ENCODE measurements at places on chromosomes 16 and 17.

DNA sequence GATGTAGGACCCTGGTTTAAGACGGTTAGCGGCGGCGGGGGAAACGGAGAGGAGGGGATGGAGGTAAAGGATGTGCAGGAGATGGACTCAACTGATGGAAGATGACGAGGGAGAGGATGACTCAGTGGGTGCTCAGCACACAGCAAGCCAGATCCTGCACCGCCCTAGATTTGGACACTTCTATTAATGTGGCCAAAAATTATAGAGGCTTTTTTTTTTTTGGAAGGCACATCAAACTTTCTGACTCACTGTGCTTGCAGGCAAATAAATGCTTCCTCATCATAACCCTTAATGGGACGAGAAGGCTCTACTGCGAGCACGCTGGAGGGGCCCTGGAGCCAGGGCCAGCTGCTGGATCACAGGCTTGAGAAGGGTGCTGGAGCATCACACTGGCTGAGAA is 36.0 kb downstream of the RTN4RL1 start:
- no peak for DNase-seq

DNA sequence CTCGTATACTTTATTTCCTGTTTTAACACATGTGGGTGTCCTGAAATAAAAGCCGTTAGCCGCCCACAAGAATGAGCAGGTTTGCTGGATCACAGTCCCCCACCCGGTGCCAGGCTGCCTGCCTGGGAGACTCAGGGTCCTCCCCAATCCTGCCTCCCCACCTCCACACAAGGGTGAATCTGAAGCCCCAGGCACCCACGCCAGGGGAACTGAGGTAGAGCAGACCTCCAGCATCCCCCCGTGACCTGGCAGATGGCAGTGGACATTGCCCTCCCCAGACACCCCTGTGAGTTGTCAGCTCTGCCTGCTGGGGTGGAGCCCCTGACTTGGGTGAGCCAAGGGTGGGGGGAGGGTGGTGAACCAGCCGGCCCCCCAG is 114.8 kb downstream of the METRNL start:
- no peak for DNase-seq

DNA sequence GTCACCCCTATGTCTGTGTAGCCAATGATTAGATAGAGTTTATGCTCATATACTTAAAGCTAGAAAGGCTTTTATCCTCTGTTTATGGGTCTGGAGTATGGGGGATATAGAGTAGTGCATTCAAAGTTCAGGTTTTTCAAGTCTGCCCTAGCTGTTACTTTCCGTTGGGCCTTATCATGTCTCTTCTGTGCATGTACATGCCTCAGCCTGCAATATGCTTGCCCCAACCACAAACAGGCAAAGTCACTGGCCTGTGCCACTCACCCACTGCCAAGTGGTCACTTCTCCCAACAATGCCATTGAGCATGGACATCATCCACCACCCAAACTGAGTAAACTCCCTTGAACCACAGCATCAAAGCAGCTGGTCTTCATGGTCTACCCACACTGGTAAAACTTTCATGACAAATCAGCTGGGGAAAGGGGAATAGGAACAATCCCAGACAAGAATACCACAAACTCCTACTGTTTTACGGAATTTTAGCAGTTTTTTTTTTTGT is 70.3 kb upstream of the C17orf78 start:
- DNase-seq = no peak

GRCh38 chr17:82272495-82273326 is 789 bp downstream of the CSNK1D start:
- DNase-seq = no peak

GRCh38 chr16:49351096-49351487 is 22.5 kb upstream of the C16orf78 start:
- no peak for DNase-seq

DNA sequence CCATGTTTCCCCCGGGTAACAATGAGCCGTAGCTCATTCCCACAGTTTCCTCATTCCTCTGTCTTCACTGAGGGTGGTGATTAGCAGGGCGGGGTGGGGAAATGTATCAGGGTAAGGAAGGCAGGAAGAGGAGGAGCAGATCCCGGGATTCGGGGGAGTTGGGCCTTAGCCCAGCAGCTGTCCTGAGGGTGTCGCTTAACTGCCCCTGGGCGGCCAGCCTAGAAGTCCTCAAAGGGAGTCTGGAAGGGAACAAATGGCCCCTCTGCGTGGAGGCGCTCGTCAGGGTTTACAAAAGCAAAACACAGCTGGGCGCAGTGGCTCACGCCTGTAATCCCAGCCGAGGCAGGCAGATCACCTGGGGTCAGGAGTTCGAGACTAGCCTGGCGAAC is 14.3 kb downstream of the MLYCD start:
- no peak for DNase-seq

DNA sequence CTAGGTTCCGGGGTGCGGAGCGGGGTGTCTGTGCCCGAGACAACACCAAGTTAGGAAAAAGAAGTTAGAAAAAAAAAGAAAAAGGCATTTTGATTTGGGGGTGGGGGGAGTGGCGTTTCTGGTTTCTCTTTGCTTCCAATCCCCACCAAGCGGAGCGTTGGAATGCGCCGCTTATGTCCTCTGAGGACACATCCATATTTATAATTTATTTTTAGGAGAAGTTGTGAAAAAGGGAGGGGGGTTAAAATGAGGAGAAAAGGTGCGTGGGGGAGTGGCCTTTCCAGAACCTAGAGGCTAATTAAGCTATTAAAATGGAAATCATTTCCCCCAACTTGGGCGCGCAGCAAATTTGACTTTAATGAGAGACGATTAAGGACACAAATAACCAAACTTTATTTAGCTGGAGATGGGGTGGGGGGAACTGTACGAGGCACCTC is 232.1 kb downstream of the MRTFB start:
- no peak for DNase-seq

DNA sequence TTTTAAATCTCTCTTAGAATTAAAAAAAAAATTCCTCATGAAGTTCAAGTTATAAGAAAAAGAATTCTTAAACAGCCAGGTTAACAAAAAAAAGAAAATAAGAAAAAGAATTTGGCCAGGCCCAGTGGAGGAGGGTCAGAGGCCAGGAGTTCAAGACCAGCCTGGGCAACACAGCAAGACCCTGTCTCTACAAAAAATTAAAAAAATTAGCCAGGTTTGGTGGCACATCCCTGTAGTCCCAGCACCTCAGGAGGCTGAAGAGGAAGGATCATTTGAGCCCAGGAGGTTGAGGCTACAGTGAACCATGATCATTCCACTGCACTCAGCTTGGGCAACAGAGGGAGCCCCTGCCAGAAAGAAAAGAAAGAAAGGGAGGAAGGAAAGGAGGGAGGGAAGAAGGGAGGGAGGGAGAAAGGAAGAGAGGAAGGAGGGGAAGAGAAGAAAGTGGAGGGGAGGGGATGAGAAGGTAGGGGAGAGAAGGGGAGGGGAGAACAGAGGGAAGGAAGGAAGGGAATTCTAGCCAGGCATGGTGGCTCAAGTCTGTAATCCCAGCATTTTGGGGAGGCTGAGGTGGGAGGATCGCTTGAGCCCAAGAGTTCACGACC is 30.9 kb downstream of the COG1 start:
- DNase-seq = no peak

GRCh38 chr17:48961516-48962233 is 6.7 kb downstream of the GIP start:
- no peak for DNase-seq

DNA sequence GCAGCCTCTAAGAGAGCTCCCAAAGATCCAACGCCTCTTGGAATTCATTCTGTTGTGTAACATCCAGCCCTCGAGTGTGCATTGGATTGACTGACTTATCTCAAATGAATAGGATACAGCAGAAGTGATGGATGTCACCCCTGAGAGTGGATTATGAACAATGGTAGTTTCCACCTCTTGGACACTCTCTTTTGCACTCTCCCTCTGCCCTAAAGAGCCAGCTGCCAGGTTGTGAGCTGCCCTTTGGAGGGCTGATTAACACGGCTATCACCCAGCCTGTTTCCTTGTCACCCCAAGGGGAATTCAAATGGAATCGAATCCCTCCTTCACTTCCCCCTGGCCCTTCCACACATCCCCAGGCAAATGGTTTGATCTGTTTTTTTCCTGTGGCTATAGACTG is 21.2 kb upstream of the HAPSTR1 start:
- DNase-seq = no peak

DNA sequence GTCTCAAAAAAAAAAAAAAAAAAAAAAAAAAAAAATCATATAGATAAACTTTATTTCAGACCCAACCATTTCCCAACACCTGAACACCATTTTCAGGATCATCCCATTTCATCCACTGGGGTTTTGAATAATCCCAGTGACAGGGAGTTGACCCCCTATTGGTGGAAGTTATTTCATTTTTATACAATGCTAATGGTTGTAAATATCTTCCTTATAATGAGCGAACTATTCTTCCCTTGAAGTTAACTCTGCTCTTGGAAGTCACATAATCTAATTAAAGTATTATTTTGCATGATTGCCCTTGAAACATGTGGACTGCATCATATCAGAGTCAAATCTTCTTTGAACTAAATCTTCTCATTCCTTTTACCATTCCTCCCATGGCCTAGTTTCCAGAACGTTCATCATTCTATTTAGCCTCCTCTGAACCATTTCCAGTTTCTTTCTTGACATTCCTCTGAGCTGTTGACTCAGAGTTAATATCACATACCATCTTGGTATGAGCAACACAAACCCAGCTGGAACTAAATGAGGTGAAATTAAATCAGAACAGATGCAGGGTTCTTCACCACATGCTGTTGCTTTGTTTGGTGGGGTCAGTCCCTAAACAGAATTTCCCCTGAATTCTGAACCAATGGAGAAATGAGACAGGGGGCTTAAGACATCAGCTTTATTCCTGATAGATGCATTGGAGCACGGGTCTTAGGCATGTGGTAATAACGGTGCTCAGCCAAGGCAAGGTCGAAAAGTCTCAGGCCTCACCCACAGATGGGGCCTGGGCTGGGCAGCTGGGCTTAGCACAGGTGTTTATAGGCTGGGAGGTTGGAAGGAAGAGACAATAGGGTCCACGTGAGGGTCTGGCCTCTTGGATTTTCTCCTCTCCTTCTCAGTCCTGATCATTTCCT is 8.9 kb downstream of the HSD17B2 start:
- no peak for DNase-seq

- no peak for DNase-seq
Observed at GRCh38 chr17:2634361-2634960, 41.0 kb downstream of the PAFAH1B1 start.

DNA sequence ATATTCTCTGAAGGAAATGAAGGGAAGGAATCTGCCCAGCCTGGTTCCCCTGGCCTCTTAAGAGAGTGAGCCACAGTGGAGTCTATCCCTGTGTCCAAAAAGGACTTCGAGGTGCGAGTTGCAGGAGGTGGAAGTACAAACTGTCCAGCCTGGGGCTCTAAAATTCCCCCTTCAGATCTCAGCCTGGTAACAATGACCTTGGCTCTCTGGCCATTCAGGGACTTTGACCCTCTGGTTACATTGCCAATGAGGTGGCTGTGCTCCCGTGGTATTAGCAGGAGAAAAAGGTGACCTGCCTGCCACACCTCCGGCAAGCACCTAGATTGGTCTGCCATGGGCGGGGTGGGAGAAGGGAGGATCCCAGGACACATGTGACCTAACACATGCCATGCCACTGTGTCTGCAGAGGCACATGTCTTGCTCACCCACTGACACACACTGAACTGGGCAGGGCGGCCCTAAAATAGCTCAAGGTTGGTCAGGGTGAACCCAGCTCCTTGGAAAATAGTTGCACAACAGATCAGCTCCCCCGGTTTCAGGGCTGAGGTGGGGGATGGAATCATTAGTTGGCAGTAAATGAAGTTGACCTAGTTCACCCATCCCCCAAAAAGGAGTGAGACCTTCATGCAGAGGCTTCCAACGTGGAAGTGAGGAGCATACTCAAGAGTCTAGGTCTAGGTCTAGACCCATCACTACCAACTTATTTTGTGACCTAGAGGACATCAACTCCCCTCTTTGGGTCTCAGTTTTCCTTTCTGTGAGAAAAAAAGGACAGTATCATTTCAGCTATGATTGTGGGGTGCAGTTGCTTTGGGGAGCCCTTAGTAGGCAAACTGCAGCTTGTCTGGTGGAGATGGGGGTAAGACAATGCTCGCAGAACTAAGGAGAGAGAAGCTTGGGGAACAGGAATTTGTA is 2.2 kb downstream of the NR1D1 start:
- no peak for DNase-seq

DNA sequence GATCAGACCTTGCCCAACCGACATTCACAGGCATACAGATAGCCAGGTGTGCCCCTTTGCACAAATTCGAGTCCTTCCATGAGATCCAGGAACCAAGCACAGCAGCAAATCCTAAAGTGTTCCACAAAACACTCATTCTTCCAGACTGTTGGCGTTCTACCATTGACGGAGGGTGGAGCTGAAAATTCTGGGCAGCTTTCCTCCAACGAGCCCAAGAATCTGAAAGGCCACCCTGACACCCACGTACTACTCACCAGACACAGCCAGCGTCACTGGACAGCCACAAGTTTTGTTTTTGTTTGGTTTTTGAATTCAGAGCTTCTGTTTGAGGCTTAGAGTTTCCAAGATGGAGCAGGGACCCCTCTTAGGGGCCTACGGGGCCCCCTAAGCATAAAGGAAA is 83.8 kb downstream of the PMP22 start:
- no peak for DNase-seq

DNA sequence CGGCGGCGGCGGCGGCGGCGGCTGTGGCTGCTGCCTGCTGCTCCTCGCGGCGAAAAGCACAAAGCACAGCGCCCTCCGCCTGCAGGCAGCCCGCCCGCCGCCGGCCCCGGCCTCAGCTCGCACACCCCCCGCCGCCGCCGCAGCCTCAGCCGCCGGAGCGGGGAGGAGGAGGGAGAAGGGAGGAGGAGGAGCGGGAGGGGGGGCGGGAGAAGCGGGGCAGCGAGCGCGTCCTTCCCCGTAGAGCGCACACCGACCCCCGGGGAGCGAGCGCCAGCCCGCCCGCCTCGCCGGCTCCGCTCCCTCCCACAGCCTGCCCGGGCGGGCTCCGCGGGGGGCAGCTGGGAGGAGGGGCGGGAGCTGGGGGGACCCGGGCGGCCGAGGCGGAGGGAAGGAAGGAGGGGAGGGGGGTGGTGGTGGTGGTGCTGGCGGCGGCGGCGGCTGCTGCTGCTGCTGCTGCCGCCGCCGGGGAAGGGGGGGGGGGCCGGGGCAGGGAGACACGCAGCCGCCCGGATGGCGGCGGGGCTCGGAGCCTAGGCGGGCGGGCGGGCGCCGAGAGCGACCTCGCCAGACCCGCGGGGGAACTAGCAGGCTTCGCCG is at the start of gene UBTF:
Gene UBTF (minus strand): TSS at position 60 of the 597 bp plus-strand sequence. CDS start 1,446 bp downstream, outside the sequence.
- no peak for DNase-seq

DNA sequence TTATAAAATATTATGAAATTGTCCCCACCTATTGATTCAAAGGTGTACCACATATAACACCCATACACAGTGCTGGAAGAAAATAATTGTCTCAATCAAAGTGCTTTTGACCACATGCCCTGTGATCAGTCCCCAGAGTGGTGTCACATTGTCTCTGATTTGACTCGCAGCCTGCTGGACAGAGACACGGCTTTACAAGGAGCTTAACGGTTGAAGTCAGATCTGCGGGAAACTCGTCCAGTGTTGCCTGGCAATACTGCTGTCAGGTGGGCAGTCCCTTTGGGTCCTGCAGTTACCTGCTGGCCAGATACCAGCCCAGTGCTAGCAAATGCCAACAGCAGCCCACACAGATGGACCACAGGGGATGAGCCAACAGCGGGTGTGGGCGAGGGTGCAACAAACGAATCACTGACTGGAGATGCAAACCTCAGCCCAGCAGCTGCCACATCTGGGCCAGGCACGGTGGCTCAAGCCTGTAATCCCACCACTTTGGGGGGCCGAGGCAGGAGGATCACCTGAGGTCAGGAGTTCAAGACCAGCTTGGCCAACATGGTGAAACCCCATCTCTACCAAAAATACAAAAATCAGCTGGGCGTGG is 26.2 kb upstream of the SSTR2 start:
- no peak for DNase-seq
